ENCODE measurements at places on chromosomes 5 and 9.

DNA sequence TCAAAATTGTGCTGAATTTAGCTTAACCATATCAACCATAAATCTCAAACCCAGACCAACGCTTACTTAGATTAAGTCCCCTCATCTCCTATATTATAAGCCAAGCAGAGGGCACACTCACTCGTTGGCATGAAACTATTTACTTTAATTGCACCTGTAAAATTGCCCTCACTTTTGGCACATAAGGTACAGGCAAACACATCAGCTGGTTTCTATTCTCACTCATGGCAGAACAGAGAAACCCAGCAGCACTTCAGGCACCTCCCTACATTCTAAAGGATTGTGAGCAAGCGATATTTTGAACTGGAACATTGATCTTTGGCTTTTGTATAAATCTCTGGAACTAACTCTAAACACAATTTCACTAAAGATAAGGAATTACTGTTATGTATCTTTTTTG is 845.6 kb upstream of the CDH6 start:
- no peak for DNase-seq

GRCh38 chr9:121607434-121608167 is 43.8 kb upstream of the DAB2IP start:
- DNase-seq, result no peak

DNA sequence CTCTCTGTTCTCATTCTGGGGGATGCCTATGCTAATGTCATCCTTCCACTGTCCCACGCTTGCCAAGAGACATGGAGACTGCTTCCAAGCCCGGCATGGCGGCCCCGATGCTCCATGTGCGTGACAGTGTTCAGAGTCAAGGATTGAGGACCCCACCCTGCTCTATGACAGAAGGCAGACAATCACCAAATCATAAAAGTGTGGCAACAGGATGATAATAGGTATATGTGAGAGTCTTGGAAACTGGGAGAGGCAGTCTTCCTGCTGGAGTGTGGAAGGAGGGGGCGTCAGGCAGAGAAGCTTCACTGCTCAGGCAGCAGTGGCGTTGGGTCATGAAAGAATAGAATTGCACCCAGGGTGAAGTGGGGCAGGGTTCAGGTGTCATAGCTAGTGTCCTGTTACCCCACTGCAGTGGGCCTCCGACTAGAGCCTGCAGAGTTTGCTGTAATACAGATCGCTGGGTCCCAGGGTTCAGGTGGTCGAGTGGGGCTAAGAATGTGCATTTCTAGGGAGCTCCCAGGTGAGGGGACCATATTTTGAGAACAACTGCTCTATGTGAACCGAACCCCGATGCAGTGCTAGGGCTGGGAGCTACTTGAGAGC is 12.5 kb upstream of the GADD45G start:
- DNase-seq, result no peak

DNA sequence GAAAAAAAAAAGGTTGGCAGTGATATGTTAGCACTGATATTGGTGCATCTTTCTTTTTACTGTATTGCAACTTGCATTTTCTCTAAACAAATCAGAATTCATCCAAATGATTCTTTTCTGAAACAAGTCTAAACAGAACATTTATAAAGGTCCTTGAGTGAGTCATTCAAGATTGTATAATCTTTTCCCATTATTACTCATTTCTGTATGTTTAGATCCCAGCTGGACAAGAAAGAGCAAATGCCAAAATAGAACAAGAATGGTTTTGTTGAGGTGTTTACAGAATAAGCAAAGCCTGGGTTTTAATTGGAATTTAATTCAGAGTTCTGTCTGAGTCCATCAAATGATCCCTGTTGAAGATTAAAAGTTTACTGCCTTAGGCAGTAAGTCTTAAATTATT is 112.3 kb downstream of the VCAN start:
- no peak for DNase-seq

- no peak for DNase-seq
Observed at GRCh38 chr9:104927216-104927911, 591 bp downstream of the ABCA1 start.

- no peak for DNase-seq
Observed at GRCh38 chr9:127353882-127354281, 43.1 kb upstream of the SLC2A8 start.
